ENCODE measurements at places on chromosomes 16 and 17. TPM values are rescaled to one million over a fixed set of nuclear protein-coding genes. Genes with fewer than 3 reads are reported as not detected.
A peak's percentile ranks its signal among the peaks of the same experiment; 100 is the strongest.

DNA sequence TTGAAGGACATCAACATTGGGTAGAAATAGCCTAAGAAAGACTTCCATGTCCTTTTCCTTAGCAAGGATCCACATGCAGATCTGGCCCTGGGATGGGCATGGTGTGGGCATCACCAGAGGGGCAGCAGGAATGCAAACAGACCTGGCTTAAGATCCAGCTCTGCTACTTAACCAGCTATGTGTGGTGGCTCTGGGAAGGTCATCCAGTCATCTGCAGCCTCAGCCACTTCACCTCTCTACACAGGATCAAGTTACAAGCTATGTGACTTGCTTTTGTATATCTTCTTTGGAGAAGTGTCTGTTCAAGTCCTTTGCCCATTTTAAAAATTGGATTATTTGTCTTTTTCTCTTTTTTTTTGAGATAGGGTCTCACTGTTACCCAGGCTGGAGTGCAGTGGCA, 13.5 kb upstream of the ADORA2B start:
- H3K4me3 ChIP-seq: no peak overlapping the region
- no peaks in the 10 kb centered on the region for H3K27me3 ChIP-seq
- no peaks in the 10 kb centered on the region for H3K36me3 ChIP-seq
- no peaks in the 10 kb centered on the region for H3K4me1 ChIP-seq
- DNase-seq: peak; percentile 17

GRCh38 chr16:84207251-84207650, 16.3 kb downstream of the ADAD2 start:
- H3K4me3 ChIP-seq: no peak overlapping the region
- DNase-seq: no peak
- H3K36me3 ChIP-seq: no peaks in the 10 kb centered on the region
- no peaks in the 10 kb centered on the region for H3K27me3 ChIP-seq
- H3K27ac ChIP-seq: no peak overlapping the region
- peaks cover 3% of the 10 kb centered on the region for H3K4me1 ChIP-seq

The KRTAP1-5 gene
- polyA plus RNA-seq: not detected

DNA sequence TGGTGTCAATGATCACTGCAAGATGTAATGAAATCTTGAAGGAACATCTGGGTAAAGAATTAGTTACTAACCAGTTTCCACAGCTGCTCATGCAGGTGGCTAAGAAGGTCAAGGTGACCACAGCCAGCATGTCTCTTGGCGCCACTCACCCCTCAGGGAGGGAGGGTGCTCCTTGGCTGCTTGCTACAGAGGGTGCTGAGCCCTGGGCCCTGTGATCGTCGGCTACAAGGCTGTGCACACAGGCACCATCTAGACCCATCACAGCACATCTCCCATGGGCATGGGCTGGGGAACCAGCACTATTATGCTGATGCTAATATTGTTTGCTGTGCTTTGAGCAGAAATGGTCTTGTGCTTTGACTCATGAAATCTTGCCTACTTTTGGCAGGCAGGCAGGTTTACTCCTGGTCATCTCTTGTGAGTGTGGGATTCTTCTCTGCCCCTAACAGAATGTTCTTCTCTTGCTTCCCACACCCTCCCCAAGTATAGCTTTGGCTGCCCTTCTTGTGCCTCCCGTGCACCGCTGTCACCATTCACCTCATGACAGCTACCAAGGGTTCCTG, 36.4 kb downstream of the TXNDC11 start:
- no peaks in the 10 kb centered on the region for H3K27me3 ChIP-seq
- H3K27ac ChIP-seq: no peak overlapping the region
- peaks cover 2% of the 10 kb centered on the region for H3K36me3 ChIP-seq
- DNase-seq: no peak
- no peak overlapping the region for H3K4me3 ChIP-seq
- no peaks in the 10 kb centered on the region for H3K4me1 ChIP-seq

The GPR142 gene
- polyA plus RNA-seq: not detected

DNA sequence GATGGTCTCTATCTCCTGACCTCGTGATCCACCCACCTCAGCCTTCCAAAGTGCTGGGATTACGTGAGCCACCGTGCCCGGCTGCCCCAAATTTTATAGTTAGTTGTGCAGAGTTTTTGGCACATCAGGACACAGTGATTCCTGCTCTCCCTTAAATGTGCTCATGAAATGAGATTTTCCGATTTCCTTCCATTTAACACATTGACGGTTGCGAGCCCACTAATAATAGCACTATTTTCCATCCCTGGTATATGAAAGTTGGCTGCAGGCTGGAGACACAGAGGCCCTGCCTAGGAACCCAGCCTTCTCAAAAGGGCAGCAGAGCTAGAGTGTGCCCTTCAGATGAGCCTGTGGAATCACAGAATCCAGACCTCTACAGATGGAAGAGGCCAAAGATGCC, 17.4 kb upstream of the MYH10 start:
- no peak overlapping the region for H3K4me3 ChIP-seq
- H3K27me3 ChIP-seq: no peaks in the 10 kb centered on the region
- DNase-seq: no peak
- no peaks in the 10 kb centered on the region for H3K36me3 ChIP-seq
- H3K4me1 ChIP-seq: no peaks in the 10 kb centered on the region

The TSPAN10 gene
- 1.9 TPM for polyA plus RNA-seq

DNA sequence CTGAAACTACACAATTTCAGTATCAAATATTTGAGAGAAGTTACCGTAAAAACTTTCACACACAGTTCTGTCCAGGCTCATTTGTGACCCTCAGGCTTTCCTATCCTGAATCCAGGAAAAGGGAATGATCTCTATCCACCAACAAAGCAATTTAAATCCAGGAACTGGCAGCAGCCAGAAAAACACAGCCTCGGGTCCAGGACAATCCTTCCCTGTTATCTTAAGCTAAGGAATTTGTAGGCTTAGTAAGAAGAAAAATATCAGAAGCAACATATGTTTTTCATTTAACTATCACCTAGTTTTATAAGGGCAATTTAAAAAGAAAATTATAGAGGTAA, 47.1 kb downstream of the TEX2 start:
- no peaks in the 10 kb centered on the region for H3K36me3 ChIP-seq
- H3K27ac ChIP-seq: no peak overlapping the region
- no peaks in the 10 kb centered on the region for H3K4me1 ChIP-seq
- DNase-seq: no peak
- H3K4me3 ChIP-seq: no peak overlapping the region
- no peaks in the 10 kb centered on the region for H3K27me3 ChIP-seq

DNA sequence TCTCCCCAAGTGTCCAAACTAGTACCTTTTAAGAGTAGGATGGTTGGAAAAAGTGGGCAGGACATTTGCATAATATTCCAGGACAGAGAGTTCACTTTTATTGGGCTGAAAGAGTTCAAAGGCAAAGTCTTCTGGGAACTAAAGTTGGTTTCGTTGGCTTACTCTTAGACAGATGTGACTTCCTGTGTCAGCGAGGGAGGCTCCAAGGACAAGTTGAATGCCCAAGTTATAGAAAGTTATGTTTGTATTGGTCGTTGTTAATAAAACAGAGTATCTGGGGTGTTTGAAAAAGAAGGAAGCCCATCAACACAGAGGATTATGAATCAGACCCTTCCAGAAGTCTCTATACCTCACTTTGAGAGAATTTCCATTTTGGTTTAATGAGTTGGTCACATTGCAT, 117.3 kb upstream of the TBX2 start:
- H3K4me3 ChIP-seq: no peak overlapping the region
- peaks cover 4% of the 10 kb centered on the region for H3K4me1 ChIP-seq
- no peak for DNase-seq
- H3K27me3 ChIP-seq: no peaks in the 10 kb centered on the region
- H3K27ac ChIP-seq: no peak overlapping the region

- H3K27ac ChIP-seq: no peak overlapping the region
- no peaks in the 10 kb centered on the region for H3K4me1 ChIP-seq
- no peaks in the 10 kb centered on the region for H3K36me3 ChIP-seq
- H3K4me3 ChIP-seq: no peak overlapping the region
Observed at GRCh38 chr17:43634591-43635125, 27.1 kb downstream of the MEOX1 start.

- H3K36me3 ChIP-seq: peaks cover 35% of the 10 kb centered on the region
- H3K27me3 ChIP-seq: no peaks in the 10 kb centered on the region
- DNase-seq: no peak
- peaks cover 15% of the 10 kb centered on the region for H3K4me1 ChIP-seq
- no peak overlapping the region for H3K27ac ChIP-seq
Observed at GRCh38 chr17:27613433-27613832, 17.6 kb upstream of the LGALS9 start.

DNA sequence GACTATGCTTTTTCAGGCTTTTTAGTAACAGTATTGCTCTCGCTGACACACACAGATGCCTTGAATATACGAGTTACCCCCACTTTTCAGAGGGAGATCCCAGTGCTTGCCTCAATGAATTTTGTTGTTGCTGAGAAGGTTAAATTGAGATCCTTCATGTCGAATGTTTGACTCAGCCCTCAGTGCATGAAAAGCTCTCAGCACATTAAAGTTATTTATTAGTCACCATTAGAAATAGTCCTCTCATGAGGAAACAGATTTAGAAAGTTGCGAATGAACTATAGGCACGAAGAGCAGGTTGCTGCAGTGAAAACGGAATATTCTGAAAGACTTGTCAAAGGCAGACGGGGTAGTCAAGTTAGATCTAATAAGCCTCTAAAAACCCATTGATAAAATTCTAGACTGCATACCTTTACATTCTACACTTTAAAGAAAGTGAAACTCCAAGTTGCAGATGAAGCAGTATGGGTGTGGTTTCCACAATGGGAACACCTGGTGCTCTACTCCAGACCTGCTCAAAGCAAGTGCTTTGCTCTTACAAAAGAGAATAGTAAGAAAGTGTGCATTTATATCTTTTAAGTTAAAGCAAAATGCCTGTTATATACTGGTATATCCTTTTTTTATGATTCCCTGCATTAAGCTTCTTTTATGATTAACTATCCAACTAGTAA, 238.1 kb downstream of the MAF start:
- H3K27ac ChIP-seq: no peak overlapping the region
- no peak overlapping the region for H3K4me3 ChIP-seq
- no peaks in the 10 kb centered on the region for H3K4me1 ChIP-seq
- H3K36me3 ChIP-seq: no peaks in the 10 kb centered on the region
- peak; percentile 11 for DNase-seq

DNA sequence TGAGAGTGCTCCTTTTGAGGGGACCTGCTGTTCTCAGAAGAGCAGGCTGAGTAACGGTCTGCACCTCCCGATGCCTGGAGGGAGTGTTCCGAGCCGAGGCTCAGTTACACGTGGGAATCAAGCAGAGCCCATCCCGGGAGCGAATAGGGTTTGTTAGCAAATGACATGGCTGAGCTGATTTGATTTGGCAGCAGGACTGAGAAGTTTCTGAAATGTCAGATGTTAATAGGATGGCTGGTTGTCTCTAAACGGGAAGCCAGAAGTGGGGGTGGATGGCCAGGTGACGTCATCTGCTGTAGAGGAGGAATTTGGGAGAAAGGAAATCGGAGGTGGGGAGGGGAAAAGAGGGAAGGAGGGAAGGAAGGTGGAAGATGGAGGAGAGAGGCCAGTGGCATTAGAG, 128.0 kb downstream of the RAP1GAP2 start:
- peak; percentile 32 for DNase-seq
- no peaks in the 10 kb centered on the region for H3K4me1 ChIP-seq
- H3K27ac ChIP-seq: no peak overlapping the region
- H3K36me3 ChIP-seq: no peaks in the 10 kb centered on the region
- H3K4me3 ChIP-seq: no peak overlapping the region

The CASKIN2 gene
- 25.0 TPM for polyA plus RNA-seq

The CCDC154 gene
- polyA plus RNA-seq: 1.8 TPM

GRCh38 chr17:61230972-61231820, 168.4 kb upstream of the TBX2 start:
- no peak overlapping the region for H3K4me3 ChIP-seq
- H3K27me3 ChIP-seq: no peaks in the 10 kb centered on the region
- no peak for DNase-seq
- H3K36me3 ChIP-seq: no peaks in the 10 kb centered on the region
- peaks cover 16% of the 10 kb centered on the region for H3K4me1 ChIP-seq
- H3K27ac ChIP-seq: no peak overlapping the region

- H3K36me3 ChIP-seq: no peaks in the 10 kb centered on the region
- DNase-seq: no peak
- no peak overlapping the region for H3K4me3 ChIP-seq
- no peaks in the 10 kb centered on the region for H3K4me1 ChIP-seq
Observed at GRCh38 chr16:24188751-24189318, 67.3 kb upstream of the CACNG3 start.

DNA sequence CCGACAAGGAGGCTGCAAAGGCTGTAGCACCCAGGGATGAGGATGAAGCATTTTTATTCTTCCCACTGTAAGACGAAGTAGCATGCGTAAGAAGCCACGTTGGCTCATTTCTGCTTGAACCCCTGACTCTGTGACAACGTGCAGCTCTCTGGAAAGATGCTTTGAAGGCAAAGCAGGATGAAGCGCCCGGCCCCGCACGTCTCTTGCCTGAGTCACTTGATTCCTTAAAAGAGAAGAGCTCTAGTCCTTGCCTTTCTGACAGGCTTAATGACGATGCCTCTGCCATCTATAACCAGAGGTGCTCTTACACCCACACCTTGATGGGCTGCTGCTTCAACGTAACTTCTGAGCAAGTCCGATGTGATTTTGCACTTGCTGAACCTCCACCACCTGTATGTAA, 76.7 kb upstream of the MED9 start:
- H3K36me3 ChIP-seq: no peaks in the 10 kb centered on the region
- H3K27ac ChIP-seq: no peak overlapping the region
- H3K27me3 ChIP-seq: no peaks in the 10 kb centered on the region
- no peak for DNase-seq
- H3K4me1 ChIP-seq: no peaks in the 10 kb centered on the region
- H3K4me3 ChIP-seq: no peak overlapping the region

The TBC1D16 gene
- 9.1 TPM for polyA plus RNA-seq

DNA sequence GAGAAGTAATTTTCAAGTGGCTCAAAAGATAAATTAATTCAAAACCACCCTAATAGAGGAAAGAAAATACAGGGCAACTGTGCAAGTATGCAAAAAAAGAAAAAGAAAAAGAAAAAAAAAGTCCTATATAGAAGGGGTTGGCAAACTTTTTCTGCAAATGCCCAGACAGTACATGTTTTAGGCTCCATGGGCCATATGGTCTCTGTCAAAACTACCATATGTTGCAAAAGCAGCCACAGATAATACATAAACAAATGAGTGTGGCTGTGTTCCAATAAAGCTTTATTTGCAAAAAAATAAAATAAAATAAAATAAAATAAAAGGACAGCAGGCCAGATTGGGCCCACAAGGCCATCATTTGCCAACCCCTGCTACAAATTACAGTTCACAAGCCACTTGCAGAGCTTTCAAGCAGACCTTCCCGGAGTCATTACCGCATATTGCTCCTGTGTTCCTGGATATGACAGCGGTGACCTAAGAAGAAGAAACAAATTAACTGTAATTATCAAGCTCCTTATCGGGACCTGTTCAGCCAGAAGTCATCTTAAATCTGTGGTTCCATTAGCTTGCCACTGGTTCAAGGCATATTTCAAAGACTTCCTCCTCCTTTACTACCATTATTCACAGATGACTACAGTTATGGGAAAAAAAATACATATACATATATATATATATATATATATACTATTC, 15.9 kb downstream of the ZC3H7A start:
- peaks cover 7% of the 10 kb centered on the region for H3K4me1 ChIP-seq
- no peak overlapping the region for H3K4me3 ChIP-seq
- peaks cover 14% of the 10 kb centered on the region for H3K36me3 ChIP-seq
- DNase-seq: no peak

- no peaks in the 10 kb centered on the region for H3K36me3 ChIP-seq
- peak within 1 kb of the TSS; percentile 98 for H3K27ac ChIP-seq
Observed at GRCh38 chr16:57628008-57628781, at the start of gene ADGRG1. ADGRG1 (plus strand) TSS chr16:57628630; CDS start chr16:57650288, 21,658 bp downstream.

The HBM gene
- not detected for polyA plus RNA-seq

The SPATA32 gene
- polyA plus RNA-seq: not detected

- H3K27ac ChIP-seq: no peak overlapping the region
- peak overlapping the region; percentile 96 for H3K4me3 ChIP-seq
- H3K4me1 ChIP-seq: peaks cover 3% of the 10 kb centered on the region
- no peaks in the 10 kb centered on the region for H3K27me3 ChIP-seq
- peaks cover 28% of the 10 kb centered on the region for H3K36me3 ChIP-seq
- peak; percentile 11 for DNase-seq
Observed at GRCh38 chr17:81509207-81509971, 3.2 kb downstream of the ACTG1 start.

Measured in kidney (tissue), 22 donors.